GM12864 (cell line): ENCODE measurements at places on chromosomes 3 and 15.

- no peak for DNase-seq
Measured at GRCh38 chr3:47130557-47130956, 33.4 kb downstream of the SETD2 start.

- DNase-seq, result no peak
Measured at GRCh38 chr3:15102256-15102655, 3.3 kb upstream of the RBSN start.

DNA sequence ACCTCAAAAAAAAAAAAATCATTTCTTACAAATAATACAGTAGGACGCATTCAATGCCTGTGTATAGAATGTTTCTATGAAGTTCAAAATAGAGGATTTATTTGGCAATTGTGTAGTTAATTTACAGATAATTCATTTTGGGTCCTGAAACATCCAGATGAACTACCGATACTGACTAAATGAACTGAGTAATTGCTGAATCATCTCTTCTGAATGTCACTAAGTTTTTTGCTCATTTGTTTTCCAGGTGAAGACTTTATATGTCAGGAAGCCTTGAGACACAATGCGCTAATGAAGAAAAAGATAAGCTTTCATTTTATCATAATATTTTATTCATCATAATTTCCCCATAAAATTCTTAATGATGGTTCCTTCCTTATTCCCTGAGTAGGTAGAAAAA, 39.7 kb downstream of the PCOLCE2 start:
- DNase-seq, result no peak

- no peak for DNase-seq
Measured at GRCh38 chr3:13452490-13453335, 27.4 kb upstream of the HDAC11 start.

DNA sequence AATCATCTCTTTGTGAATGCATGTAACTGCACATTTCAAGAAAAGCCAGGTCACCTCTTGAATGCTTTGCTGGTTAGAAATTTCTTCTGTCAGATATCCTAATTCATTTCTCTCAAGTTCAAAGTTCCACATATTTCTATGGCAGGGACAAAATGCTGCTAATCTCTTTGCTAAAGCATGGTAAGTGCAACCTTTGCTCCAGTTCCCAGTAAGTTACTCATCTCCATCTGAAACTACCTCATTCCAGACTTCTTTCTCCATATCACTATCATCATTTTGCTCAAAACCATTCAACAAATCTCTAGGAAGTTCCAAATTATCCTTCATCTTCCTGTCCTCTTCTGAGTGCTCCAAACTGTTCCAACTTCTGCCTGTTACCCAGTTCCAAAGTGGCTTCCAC, 230.6 kb downstream of the ZMAT3 start:
- no peak for DNase-seq

- peak; percentile 8 for DNase-seq
Measured at GRCh38 chr3:117722856-117723255, 1013.3 kb downstream of the TUSC7 start.

- DNase-seq, result no peak
Measured at GRCh38 chr3:38059148-38059547, 20.1 kb downstream of the DLEC1 start.
